HFF-Myc (cell line): ENCODE measurements at places on chromosomes 7 and 10.

DNA sequence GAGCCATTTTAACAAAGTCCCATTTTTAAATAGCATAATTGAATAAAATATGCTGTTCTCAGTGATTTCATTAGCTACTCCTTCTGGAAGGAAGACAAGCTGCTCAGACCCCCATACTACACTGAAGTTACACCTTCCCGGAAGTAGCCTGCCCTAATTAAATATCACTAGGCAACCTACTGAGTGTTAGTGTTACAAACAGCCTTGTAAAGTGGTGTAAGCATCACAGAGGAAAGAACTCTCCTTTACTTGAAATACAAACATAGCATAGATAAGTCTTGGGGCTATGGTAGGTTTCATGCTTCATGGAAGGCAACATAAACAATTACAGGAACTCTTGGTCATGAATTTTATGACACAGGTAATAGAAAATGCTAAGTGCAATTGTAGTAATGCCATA, 43.4 kb upstream of the PTN start:
- DNase-seq = no peak

DNA sequence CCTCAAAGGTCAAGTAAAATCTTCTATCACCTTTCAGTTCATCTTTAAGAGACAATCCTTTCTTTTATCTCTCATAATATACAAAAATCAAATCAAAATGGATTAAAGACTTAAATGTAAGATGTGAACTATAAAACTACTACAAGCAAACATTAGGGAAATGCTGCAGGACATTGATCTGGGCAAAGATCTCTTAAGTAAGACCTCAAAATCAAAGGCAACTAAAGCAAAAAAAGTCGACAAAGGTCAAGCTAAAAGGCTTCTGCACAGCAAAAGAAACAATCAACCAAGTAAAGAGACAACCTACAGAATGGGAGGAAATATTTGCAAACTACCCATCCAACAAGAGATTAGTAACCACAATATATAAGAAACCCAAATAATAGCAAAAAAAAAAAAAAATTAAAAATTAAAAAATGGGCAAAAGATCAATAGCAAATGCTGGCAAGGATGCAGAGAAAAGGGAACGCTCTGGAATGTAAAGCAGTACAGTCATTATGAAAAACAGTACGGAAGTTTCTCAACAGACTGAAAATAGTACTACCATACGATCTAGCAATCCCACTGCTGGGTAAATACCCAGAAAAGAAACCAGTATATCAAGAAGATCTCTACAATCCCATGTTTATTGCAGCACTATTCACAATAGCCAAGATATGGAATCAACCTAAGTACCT, 41.7 kb downstream of the TNPO3 start:
- no peak for DNase-seq

GRCh38 chr10:68208424-68209042, 23.4 kb downstream of the ATOH7 start:
- peak; percentile 67 for DNase-seq

GRCh38 chr7:22791204-22792158, 31.2 kb downstream of the TOMM7 start:
- no peak for DNase-seq

GRCh38 chr7:76231071-76231470, 29.4 kb downstream of the SRRM3 start:
- DNase-seq = no peak

GRCh38 chr10:48533951-48534720, 70.7 kb downstream of the ARHGAP22 start:
- no peak for DNase-seq

DNA sequence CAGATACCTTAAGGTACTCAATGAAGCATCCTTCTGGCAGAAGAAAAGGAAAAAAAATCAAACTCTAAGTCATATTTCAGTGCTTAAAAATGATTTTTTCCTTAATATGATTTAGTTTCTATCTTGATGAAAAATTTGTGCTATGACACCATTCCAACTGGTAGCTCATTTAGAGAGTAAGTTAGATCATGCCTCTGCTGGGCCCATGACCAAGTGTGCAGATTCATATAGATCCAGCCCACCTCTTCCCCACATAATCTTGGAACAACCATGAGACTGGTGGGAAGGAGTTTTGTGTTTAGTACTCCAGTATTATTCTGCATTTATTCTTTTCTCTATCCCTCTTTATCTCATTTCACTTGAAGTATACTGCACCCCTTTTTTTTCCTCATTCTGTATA, 908.3 kb downstream of the KCNMA1 start:
- no peak for DNase-seq

GRCh38 chr10:124619195-124619594, 125.0 kb downstream of the FAM53B start:
- no peak for DNase-seq

- no peak for DNase-seq
Observed at GRCh38 chr7:96855139-96855538, 145.5 kb upstream of the SEM1 start.

- DNase-seq = no peak
Observed at GRCh38 chr7:151115121-151115835, 29.0 kb downstream of the AGAP3 start.

DNA sequence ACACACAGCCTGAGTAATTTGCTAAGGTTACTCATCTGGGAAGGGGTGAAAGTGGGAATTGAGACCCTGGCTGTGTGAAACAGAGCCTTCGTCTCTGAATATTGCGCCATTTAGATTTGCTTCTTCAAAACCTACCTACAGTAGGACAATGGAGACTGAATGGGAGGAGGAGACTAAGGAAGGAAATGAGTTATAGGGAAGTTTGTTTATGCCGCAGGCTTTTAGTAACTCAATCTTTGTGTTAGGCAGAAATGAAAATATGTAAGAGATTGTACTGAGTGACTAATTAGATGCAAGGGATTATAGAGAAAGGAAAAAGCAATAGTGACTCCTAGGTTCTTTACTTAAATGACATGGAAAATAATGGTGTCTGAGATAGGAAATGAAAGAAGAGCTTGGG, 80.2 kb downstream of the KCND2 start:
- DNase-seq = no peak

- no peak for DNase-seq
Observed at GRCh38 chr10:11140963-11141362, 123.3 kb downstream of the CELF2 start.

GRCh38 chr10:131897297-131897899, 3.4 kb upstream of the PPP2R2D start:
- DNase-seq = no peak

DNA sequence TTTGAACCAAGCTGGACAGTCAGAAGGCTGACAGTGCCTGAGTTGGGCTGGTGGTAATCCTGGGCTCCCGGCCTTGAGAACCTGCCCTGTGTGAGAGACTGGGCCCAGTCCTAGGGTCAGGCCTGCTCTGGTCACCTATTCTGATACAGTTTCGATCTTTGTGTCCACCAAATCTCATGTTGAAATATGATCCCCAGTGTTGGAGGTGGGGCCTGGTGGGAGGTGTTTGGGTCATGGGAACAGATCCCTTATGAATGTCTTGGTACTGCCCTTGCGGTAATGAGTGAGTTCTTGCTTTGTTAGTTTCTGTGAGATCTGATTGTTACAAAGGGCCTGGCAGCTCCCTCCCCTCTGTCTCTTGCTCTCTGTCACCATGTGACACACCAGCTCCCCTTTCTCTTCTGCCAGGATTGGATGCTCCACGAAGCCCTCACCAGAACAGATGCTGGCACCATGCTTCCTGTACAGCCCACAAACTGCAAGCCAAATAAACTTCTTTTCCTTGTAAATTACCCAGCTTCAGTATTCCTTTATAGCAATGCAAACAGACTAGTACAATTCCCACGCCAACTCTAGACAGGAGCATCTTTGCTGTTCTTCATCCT, 111.8 kb upstream of the ZNF438 start:
- DNase-seq = no peak

DNA sequence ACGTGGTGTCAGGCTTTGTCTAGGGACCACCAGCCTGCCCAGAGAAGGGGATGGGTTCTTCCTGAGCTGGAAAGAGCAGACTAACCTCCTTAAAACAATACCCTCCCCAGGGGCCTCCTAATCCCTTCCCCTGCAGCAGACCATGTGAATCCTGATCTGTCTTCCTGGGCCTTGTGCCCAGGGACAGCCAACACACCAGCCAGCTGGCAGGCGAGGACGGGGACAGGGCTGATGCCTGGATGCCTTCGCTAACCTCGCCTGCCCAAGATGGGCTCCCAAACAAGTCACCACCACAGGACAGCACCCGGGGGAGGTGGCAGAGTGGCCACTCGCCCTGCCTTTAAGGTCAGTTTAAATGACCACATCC, 17.6 kb downstream of the PODXL start:
- no peak for DNase-seq

DNA sequence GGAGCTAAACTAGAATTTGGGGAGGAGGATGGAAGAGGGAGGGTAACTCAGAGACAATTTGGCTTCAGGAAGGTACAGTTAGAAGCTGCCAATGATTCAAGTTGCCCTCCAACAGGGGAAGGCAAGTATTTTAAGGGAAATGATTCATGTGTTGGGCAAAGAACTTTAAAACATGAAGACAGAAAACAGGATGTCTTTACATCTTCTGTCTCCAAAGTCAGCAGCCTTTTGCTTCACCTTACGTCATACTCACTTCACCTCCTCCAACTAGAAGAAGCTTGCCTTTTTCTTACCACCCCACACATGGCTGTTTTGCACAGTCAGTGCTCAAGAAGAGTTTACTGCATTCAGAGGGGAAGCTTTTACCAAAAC, 36.1 kb downstream of the PPP1R3C start:
- DNase-seq = no peak

DNA sequence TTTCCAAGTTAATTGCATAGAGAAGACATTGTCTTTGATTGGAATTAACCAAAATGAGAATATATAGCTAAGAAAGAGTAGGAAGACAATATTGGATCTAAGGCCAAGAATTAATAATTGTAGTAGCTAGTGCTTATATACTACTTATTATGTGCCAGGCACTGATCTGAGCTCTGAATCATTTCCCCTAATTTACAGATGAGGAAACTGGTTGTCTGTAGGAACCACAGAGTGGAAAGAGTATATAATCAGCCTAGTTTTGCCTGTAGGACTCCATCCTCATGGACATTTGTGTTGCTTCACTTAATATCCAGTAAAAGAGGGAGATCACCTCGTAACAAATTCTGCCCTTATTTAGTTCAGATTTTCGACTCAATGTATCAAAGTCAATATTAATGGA, 127.9 kb downstream of the ARID5B start:
- no peak for DNase-seq

DNA sequence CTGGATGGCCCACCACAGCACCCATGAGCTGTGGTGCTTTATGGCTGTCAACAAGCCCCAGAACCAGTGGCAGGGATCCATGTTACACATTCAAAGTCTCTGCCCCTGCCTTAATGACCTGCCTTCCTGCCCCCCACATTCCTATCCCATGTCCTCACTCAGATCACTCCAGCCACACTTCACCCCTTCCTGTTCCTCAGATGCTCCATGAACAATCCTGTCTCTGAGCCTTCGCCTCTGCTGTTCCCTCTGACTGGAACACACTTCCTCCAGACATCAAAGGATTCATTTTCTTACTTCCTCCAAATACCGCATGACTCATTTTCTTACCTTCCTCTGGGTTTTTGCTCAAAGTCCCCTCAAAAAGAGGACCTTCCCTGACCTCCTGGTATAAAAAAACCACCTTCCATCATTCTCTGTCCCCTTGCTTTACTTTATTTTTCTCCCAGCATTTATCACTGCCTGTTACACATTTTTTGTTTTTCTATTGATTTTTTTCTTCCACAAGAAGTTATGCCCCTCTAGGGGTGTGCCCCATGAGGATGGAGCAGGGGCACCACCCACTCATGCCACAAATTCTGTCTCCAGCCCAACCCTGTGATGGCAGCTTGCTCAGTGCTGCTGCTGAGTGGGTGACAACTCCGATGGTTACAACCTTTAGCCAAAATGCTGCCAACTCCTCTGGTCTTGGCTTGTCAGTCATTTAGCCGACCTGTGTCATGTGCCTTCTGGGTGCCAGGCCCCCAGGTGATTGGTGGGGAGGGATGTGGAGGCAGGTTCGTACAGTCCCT, 18.2 kb downstream of the COL13A1 start:
- peak; percentile 48 for DNase-seq

GRCh38 chr7:94700926-94701554, 45.1 kb upstream of the SGCE start:
- DNase-seq = no peak

- peak; percentile 63 for DNase-seq
Observed at GRCh38 chr7:139680676-139681462, 96.9 kb downstream of the HIPK2 start.

- no peak for DNase-seq
Observed at GRCh38 chr7:117047496-117047895, 94.2 kb downstream of the ST7 start.

DNA sequence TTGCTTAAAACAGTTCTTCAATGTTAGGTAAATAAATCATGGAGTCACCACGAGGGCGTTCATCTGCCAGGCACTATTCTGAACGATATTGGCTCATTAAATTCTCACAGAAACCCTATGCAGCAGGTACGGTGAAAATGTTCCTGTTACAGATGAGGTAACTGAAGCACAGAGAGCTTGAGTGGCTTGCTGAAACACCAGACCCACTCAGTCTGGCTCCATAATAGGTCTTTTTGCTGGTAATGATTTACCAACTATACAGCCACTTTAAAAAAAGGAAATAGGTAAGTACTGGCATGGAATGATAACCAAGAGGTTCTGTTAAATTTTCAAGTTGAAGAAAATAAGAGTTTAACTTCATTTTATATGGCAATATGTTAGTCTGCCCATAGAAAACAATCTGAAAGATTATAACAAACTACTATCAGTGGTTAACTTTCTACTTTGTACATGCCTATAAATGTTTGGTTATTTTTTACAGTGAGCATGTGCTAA, 1.3 kb upstream of the TM9SF3 start:
- DNase-seq = no peak

DNA sequence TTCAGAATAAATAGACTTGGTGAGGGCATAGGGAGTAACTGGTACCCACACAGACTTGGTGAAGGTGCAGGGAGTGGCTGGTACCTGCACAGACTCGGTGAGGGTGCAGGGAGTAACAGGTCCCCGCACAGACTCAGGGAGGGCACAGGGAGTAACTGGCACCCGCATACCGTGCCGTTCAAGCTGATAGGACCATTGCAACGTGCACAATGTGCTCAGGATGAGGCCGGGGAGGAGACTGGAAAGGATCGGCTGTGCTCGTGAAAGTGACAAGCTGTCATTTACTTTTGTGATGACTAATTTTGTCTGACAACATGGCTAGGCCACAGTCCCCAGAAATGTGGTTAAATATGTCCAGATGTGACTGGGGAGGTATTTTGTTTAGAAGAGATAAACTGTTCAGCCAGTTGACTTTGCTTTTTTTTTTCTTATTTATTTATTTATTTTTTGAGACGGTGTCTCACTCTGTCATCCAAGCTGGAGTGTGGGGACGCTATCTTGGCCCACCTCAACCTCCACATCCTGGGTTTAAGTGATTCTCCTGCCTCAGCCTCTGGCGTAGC, 76.2 kb upstream of the NMT2 start:
- no peak for DNase-seq

- DNase-seq = no peak
Observed at GRCh38 chr10:61188101-61188500, 244.1 kb upstream of the RHOBTB1 start.

DNA sequence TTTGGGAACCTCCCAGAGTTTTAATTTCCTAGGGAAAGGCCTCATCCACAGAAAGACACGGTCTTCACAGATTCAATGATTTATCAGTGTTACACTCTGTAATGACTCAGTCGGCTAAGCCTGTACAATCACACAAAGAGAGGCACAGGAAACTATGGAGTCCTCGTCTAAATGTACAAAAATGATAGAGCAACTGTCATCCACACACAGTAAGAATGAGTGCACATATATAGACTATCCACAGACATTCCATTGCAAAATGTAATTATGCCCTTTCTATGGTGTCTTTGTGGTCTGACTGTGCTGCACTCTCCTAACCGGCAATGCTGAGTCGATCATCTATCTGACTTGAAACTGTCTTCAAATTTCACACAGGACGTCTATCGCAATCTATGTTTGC, 3.5 kb upstream of the NAMPT start:
- DNase-seq = no peak
